ENCODE measurements at places on chromosomes 13 and 19.

- peak; percentile 76 for DNase-seq
These were observed 6.2 kb downstream of the TLE6 start for GRCh38 chr19:2983351-2984214.

DNA sequence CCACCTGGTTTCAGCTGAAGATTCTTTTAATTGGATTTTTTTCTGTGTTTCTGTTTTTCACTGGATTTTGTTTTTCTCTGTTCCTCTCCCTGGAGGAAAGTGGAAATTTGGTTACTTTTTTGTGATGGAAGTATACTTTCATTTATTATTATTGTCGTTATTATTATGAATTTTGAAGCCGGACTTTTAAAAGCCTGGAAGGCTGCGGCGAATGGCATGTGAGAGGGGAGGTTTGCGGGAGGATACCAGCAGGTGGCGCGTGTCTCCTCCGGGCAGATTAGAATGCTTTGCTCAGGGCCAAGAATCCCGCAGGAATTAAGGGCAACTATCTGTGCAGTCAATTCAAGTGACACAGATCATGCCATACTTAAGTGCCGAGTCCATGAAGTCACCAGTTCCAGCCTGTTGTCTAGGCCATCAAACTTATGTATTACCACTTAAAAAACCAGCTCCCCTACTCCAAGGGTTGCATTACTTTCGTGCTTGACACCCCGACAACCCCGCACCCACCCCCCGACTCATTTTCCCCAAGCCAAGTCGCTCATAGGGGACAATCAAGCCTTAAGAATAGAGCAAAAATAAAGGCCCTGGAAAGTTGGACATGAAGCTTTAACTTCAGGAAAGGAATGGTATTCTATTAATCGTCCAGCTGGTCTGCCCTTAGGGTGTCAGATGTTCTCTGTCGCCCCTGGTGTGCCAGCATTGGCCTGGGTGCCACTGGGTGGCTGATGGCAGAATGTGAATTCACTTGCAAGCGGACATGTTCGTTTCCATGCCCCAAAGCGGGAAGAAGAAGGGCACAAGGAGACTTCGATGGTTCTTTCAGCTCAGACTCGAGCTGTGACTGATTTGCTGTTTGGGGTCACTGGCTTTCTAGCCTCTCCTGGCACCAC, 1.3 kb upstream of the LRCH1 start:
- peak; percentile 56 for DNase-seq

DNA sequence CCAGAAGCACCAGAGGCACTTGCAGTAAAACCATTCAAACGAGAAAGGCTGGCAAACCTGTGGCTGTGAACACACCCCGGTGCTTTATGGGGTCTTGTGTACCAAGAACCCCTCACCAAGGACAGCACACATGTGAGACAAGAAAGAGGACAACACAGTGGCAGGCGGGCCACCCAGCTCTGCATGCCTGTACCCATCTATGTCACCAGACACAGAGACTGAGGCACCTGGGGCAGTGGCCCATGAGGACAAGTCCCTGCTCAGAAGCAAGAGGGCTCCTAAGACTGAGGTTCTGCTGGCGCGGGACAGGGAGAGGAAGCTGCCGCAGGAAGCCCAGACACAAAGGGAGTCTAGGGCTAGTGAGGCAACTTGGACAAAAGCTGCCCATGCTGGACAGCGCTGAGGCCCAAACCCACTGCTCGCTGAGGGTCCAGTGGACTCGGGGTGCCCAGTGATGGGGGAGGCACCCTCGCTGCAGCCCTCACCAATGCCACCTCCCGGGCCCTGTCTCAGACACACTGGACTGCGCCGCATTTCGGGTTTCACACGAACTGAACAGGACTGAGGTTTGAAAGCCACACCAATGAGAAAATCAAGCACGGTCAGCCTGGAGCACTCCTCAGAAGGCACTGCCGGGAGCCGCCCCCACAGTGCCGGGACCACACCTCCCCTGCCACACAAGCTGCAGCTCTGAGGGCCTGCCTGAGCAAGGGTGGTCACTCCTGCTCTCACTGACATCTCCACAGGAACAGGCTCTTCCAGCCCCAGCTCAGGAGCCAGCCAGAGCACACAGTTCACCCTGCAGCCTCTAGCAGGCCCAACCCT, 232.7 kb downstream of the TUBA3C start:
- DNase-seq, result no peak

GRCh38 chr13:109758937-109759480, 27.4 kb downstream of the IRS2 start:
- no peak for DNase-seq

- no peak for DNase-seq
These were observed 349 bp downstream of the ZNF98 start for GRCh38 chr19:22421797-22422196.

GRCh38 chr13:26677156-26677555, 83.4 kb downstream of the GPR12 start:
- DNase-seq, result no peak

DNA sequence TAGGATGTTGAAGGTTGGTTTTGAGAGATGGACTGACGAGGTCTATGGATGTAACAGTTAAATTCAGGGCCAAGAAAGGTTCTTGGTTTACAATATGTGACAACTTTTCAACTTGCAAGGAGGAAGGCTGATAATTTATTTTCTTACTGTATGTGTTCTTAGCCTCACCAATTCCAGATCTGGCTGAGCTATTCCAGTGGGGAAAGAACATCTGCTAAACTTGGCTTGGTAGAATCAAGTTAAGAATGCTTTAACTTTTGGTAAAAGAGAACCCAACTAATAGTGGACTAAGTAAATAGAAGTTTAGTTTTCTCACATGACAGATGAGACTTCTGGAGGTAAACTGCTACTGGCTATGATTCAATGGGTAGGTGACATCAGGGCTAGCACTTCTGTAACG, 222.9 kb downstream of the KLF5 start:
- DNase-seq, result no peak

DNA sequence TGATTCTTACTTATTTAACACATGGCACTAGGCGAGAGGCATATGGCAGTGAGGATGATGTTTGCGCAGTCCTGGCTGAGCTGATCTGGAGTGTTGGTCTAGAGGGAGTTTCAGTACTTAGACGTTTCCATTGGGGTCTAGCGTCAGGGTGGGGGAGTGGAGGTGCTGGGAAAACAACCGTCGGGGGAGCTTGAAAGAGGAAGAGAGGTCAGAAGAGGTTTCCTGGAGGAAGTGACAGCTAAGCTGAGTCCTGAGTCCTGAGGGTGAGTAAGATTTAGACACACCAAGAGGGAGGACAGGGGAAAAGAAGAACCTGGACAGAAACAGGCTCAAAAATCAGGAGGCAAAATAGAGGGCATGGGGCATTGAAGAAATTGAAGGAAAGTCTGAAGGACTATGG, 81.4 kb downstream of the ALOX5AP start:
- DNase-seq, result no peak

- DNase-seq, result peak; percentile 49
These were observed 11.5 kb downstream of the S1PR2 start for GRCh38 chr19:10219678-10220077.

GRCh38 chr13:39779337-39780265, 124.1 kb downstream of the COG6 start:
- no peak for DNase-seq

- no peak for DNase-seq
These were observed at the start of gene CEACAM6 for GRCh38 chr19:41755328-41755913. CEACAM6 (plus strand) TSS chr19:41755530; CDS start chr19:41755639, 109 bp downstream.

GRCh38 chr13:40207001-40207478, 459.4 kb downstream of the FOXO1 start:
- no peak for DNase-seq

- DNase-seq, result no peak
These were observed 92.1 kb downstream of the ABCC4 start for GRCh38 chr13:95209109-95209508.

DNA sequence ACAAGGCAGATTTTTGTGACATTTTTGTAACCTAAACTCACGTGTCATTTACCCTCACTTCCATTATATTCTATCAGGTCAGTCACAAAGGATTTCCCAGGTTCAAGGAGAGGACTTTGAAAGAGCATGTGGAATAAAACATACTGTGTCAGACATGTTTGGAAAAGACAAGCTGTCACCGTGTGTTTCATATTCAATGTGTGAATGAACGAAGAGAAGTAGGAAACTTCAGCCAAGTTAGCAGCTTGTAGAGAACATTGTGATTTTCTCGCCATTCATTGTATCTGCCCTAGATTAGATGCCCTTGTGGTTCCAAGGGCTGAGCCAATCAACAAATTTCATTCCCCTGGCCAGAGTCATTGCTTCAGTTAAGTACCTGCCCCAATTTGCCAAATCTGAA, 2288.9 kb upstream of the PCDH20 start:
- no peak for DNase-seq

- peak; percentile 68 for DNase-seq
These were observed 58.0 kb upstream of the CYSLTR2 start for GRCh38 chr13:48595431-48596429.

GRCh38 chr13:46643165-46643777, 90.3 kb downstream of the LRCH1 start:
- no peak for DNase-seq

GRCh38 chr13:74203576-74203975, 69.4 kb upstream of the KLF12 start:
- DNase-seq, result no peak

- DNase-seq, result peak; percentile 38
These were observed 15.2 kb upstream of the TLE6 start for GRCh38 chr19:2962018-2962670.

GRCh38 chr13:32748305-32748704, 162.1 kb downstream of the PDS5B start:
- no peak for DNase-seq

GRCh38 chr13:38661010-38661675, 25.7 kb upstream of the FREM2 start:
- DNase-seq, result no peak

GRCh38 chr19:13082192-13083007, 20.3 kb downstream of the LYL1 start:
- no peak for DNase-seq

- DNase-seq, result no peak
These were observed 14.8 kb downstream of the PLEKHJ1 start for GRCh38 chr19:2221250-2221831.

- DNase-seq, result no peak
These were observed 199.1 kb downstream of the DCT start for GRCh38 chr13:94280349-94280748.

DNA sequence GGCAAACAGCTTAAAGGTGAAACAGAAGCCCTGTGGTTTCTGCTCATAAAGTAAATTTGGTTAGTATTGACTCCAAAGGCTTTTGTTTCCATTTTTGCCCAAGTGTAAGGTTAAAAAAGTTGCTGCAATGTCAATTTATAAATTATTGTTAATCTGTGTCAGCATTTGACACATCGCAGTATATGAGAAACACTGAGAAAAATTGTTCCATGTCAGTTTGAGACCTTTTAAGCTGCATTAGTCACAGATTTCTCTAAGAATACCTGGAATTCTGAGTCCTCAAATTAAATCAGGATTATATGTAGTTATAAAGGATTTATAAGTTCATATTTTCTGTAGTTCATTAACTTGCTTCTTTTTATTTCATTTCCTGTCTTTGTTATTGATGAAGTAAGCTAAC, 78.8 kb downstream of the FGF14 start:
- DNase-seq, result no peak

- peak; percentile 41 for DNase-seq
These were observed 545.8 kb downstream of the LIG4 start for GRCh38 chr13:107669391-107669993.

DNA sequence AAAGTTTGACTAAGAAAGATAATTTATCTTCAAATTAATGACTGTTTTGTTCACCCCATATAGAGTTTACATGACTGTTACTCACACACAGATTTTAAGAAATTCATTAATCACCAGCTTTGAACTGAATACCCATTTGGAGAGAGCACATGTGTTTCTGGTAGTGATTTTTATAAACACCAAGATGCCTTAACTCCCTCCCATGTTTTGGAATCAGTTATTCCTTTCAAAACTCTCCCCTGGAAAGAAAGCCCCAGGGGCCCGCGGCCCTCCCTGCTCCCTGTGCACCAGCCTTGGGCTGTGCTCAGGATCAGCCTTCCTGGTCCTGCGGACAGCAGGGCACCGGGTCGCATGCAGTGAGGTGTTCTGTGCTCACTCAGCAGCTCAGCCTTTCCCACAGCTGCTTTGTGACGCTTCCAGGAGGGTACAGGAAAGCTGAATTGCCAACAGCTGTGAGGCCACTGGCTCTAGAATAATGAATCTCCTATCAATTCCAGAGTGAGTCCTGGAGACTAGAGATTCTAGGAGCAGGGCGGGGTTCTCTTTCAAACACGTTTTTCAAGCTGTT, 483.2 kb downstream of the EFNB2 start:
- DNase-seq, result no peak

GRCh38 chr19:40862785-40863184, 12.5 kb upstream of the CYP2A6 start:
- no peak for DNase-seq

GRCh38 chr13:97348569-97349100, 85.3 kb upstream of the RAP2A start:
- no peak for DNase-seq

DNA sequence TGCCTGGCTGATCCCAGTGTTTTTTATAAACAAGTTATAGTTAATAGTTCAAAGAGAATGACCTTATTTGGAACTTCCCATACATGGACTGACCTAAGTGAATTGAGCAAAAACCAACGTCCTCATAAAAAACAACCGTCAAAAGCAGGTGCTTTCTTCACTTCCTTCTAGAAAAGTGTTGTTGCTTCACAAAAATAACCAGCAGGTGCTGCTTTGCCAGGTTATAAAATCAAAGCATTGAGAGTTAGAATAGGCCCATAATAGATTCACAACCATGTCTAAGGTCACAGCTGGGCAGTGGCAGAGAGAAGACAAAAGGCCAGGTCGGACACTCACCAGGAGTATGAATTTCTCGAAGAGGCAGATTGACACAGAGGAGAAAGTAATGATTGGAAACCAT, 9.5 kb downstream of the RUBCNL start:
- DNase-seq, result no peak

- peak; percentile 83 for DNase-seq
These were observed 51.3 kb downstream of the CELF5 start for GRCh38 chr19:3275583-3276340.

- no peak for DNase-seq
These were observed 15.0 kb downstream of the TDRD3 start for GRCh38 chr13:60411983-60412382.

DNA sequence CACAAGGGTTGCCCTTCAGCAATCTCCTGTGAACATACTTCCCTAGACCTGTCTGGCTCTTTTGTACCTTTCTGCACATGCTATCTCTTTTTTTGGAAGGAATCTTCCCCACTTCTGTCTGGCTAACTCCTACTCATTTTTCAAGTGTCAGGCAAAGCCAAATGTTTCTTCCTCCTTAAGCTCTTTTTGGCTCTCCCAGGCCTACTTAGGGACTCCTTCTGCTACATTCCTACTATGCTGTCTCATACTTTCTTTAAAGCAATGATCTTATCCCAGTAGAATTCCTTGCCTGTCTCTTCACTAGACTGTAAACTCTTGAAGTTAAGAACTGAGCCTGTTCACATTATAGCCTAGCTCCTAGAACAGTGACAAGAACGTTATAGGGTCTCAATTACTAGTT, 114.9 kb upstream of the WASF3 start:
- DNase-seq, result no peak

- peak; percentile 24 for DNase-seq
These were observed 64.4 kb downstream of the POSTN start for GRCh38 chr13:37534181-37534580.
